ENCODE measurements at places on chromosomes 7 and 10. TPM values are rescaled to one million over a fixed set of nuclear protein-coding genes. Genes with fewer than 3 reads are reported as not detected.

DNA sequence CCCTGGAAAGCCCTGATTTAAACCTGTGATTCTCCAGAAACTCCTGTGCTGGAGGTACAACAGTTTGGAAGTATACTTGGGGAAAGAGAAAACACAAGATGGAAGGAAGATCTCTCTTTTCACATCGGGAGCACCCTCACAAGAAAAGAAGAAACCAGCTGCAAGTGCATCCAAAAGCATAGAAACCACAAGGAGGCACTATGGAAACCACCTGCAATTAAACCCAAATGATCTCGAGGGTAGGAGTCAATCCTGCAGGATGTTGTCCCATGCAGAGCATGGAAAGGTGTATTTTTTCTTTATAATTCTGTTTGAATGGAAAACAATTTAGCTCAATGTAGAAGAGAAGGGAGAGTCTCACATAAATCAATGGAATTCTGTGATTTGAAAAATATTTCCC is 210.5 kb downstream of the TWIST1 start:
- no peaks in the 10 kb centered on the region for H3K4me1 ChIP-seq
- H3K27me3 ChIP-seq = no peaks in the 10 kb centered on the region
- H3K4me3 ChIP-seq = no peak overlapping the region

- peak; percentile 68 for DNase-seq
- H3K27me3 ChIP-seq = no peaks in the 10 kb centered on the region
- no peaks in the 10 kb centered on the region for H3K36me3 ChIP-seq
- H3K27ac ChIP-seq = peak overlapping the region; percentile 92
- H3K4me3 ChIP-seq = peak overlapping the region; percentile 81
These were observed 1.9 kb downstream of the ARID5B start for GRCh38 chr10:61903221-61903927.

DNA sequence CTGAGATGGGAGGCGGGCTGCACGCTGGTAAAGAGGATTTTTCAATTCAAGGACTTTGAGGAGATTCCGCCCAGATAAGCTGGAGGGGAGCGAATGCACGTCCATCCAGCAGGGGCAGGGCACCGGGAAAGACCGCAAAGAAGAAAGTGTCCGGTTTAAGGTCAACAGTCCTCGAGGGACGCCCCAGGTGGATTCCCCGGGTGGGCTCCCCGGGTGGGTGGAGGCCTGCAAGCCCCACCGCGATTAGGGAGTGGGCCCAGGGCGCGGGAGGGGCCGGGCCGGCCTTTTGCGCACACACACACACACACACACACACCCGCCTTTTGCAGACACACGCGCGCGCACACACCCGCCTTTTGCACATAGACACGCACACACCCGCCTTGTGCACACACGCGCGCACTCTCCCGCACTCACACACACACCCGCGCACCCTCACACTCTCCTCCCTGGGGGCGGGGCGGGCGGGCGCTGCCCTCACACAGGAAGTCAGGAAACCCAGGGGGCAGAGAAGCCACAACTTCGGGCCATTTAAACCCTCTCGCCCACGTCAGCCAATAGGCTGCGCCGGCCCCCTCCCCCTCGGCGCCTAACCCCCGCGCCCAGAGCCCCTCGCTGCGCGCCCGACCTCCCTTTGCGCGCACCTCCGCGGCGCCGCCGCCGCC is 615 bp downstream of the ARHGAP12 start:
- H3K36me3 ChIP-seq = no peaks in the 10 kb centered on the region
- H3K27me3 ChIP-seq = no peaks in the 10 kb centered on the region
- H3K4me3 ChIP-seq = peak overlapping the region; percentile 96
- DNase-seq = peak; percentile 77

- no peaks in the 10 kb centered on the region for H3K4me1 ChIP-seq
- no peak for DNase-seq
- H3K36me3 ChIP-seq = no peaks in the 10 kb centered on the region
- no peak overlapping the region for H3K4me3 ChIP-seq
- H3K27ac ChIP-seq = no peak overlapping the region
- no peaks in the 10 kb centered on the region for H3K27me3 ChIP-seq
These were observed 1196.8 kb upstream of the PHF14 start for GRCh38 chr7:9776900-9777299.

The MRC1 gene
- total RNA-seq = 0.05 TPM

DNA sequence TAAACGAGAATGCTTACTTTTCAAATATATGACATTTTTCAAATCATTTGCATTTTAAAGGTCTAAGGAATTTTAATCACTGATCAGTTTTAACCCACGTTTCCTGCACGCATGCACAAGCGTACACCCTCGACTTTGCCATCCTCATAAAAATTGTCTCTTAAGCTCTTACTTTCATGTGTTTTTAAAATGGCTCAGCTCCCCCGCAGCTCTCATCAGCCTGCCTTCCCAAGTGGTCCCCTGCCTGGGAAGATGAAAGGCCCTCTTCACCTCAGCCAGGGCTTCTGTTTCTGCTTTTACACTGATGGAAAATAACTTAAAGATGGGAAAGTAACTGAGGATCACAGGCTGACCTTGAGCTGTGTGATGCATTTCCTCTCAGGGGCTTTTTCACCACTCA is 131.6 kb upstream of the LSM8 start:
- H3K4me1 ChIP-seq = no peaks in the 10 kb centered on the region
- H3K4me3 ChIP-seq = no peak overlapping the region
- no peaks in the 10 kb centered on the region for H3K27me3 ChIP-seq
- no peak for DNase-seq
- no peaks in the 10 kb centered on the region for H3K36me3 ChIP-seq

GRCh38 chr7:64528770-64529169 is 34.1 kb downstream of the ZNF680 start:
- H3K27me3 ChIP-seq = no peaks in the 10 kb centered on the region
- H3K36me3 ChIP-seq = peaks cover 13% of the 10 kb centered on the region
- H3K4me1 ChIP-seq = no peaks in the 10 kb centered on the region
- H3K27ac ChIP-seq = no peak overlapping the region
- no peak for DNase-seq

The GRM8 gene
- not detected for total RNA-seq

The ADAM22 gene
- total RNA-seq = 5.4 TPM
